ENCODE measurements at places on chromosomes 11 and 22.

DNA sequence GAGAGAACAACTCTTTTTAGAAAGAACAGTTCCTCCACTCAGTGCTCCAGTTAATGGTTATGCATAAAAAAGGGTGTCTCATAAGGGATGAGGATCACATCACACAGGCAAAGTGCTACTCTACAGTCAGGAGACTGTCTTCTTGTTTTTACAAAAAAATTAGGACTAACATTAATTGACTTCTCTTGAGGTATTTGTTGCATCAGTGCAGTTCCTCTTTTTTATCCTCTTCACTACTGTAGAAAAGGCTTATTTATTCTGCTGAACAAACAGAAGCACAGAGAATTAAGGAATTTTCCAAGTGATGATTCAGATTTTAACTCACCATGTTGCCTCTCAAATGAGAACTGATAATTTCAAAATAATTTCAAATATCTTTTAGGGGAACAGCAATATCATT lies 1.9 kb downstream of the MMP8 start:
- DNase-seq = no peak

- no peak for DNase-seq
Observed at GRCh38 chr11:113261709-113262475, 52.5 kb upstream of the TTC12 start.

DNA sequence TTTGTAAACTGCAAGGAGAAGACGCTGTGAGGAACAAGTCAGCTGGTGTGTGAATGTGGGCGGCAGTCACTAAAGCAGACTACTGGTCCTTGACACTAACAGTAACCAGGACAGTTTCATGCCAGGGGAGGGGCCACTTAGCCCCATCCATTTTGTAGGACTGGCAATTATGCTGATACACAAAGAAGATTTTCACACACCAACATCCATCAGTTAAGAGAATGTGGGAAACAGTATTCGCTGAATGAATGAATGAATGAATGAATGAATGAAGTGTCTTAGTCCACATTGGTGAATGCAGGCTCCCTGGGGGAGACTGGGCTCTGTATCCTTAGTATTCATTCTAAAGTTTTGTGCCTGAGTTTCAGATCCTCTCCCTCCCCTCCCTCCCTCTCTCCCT lies 590.4 kb downstream of the BRD1 start:
- no peak for DNase-seq

GRCh38 chr11:10029386-10030121 lies 264.5 kb downstream of the SBF2 start:
- no peak for DNase-seq

GRCh38 chr11:88337987-88338668 lies 592 bp upstream of the CTSC start:
- peak; percentile 67 for DNase-seq

DNA sequence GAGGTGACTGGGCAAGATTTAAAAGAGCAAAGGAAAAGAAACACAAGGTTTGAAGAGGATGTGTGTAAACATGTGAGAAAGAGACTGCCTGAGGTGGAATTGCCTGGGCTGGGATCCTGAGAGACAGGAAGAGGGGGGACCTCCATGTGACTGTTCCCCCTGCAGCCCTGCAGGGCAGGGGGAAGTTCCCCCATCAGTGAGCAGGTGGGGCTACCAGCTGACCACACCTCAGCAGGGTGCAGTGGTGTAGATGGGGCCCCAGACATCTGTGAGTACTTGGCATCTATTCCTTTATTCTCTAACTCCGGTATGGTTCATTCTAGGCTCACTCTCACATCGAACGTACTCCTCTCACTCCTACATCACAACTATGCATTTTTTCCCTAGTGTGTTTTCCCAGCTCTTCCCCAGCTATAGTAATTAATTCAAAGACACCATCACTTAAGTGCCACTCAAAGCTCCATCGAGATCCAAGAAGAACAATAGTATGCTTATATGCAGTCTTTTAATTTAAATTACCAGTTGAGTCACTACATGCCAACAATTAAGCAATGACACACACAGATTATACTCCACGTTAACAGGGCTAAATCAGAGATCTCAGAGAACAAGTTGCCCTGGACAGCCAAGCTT lies 42.7 kb downstream of the LGR4 start:
- no peak for DNase-seq

- no peak for DNase-seq
Observed at GRCh38 chr22:40951795-40952605, 822 bp downstream of the RBX1 start.

DNA sequence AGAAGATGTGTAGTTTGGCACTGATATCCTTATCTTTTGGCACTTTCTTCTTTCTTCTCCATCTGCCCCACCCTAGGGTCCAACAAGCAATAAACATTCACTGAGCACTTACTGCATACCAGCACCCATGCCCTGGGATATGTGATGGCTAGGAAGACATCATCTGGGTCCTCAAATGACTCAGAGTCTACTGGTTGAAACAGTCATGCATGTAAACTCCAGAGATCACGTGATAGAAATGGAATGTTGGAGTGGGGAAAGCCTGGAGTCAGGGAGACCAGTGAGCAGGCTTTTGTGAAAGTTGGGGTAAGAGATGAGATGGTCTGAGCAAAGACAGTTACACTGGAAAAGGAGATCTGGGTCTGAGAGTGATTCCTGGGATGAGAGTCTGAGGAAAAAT lies 724.9 kb upstream of the TENM4 start:
- DNase-seq = no peak

DNA sequence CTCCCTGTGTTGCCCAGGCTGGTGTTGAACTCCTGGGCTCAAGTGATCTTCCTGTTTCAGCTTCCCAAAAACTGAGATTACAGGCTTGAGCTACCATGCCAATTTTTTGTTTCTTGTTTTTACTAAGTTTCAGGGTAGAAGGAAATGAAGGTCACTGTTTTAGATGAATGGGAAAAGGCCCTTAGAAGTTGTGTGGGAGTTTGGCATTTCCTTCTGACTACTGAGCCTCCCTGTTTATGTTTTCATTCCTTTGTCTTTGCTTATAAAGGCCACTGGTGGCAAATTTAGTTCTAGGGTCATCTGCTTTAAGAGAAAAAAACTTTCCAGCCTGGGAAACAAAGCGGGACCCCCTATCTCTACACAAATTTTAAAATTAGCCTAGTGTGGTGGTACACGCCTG lies 22.1 kb downstream of the SRPRA start:
- DNase-seq = no peak

- DNase-seq = peak; percentile 4
Observed at GRCh38 chr11:26331911-26332571, at the start of gene ANO3. TSS of gene ANO3 (plus strand) at chr11:26332130. CDS start at chr11:26332276, 146 bp downstream.

GRCh38 chr11:123431619-123432018 lies 1.6 kb downstream of the GRAMD1B start:
- DNase-seq = no peak

DNA sequence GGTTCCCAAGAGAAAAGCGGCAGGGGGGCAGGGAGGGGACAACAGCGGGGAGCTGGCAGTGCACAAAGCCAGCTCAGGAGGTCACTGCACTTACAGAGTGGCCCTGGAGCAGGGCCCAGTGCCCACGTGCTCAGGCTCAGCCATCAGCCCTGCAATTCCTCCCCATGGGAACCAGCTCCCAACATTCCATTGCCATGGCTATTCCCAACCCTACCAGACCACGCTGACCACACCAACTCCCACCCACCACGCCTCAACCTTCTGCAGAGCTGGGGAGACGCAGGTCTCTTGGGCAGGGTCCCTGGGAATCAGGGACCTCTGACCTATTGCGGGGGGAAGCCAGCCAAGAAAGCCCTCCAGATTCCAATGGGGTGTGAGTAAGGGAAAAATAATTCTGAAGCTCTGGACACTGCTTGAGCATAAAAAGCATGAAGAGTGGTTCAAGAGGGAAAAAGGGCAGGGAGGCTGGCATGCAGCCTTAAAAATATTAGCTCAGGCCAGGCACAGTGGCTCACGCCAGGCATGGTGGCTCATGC lies 38.3 kb upstream of the TFIP11 start:
- DNase-seq = no peak

DNA sequence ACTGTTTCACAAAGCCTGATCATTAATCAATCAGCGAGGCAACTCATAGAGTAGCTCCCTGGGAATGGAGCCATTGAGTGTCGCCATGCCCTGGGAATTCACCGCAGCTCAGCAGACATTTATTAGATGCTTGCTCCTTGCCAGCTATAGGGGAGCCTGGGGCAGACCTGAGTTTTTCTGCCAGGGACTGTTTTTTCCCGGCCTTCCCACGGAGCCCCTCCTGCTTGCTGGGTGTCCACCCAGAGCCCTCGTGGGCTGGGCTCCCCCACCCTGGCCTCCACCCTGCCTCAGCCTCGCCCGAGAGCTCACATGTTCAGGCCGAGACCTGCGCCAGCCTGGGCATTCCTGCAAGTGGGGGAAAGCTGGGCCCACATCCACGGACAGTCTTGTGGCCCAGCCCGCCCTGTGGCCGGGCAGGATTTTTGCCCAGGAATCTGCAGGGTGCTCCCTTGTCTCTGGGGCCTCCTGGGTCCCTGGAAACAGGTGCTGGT lies 64.9 kb downstream of the SMIM38 start:
- DNase-seq = no peak

DNA sequence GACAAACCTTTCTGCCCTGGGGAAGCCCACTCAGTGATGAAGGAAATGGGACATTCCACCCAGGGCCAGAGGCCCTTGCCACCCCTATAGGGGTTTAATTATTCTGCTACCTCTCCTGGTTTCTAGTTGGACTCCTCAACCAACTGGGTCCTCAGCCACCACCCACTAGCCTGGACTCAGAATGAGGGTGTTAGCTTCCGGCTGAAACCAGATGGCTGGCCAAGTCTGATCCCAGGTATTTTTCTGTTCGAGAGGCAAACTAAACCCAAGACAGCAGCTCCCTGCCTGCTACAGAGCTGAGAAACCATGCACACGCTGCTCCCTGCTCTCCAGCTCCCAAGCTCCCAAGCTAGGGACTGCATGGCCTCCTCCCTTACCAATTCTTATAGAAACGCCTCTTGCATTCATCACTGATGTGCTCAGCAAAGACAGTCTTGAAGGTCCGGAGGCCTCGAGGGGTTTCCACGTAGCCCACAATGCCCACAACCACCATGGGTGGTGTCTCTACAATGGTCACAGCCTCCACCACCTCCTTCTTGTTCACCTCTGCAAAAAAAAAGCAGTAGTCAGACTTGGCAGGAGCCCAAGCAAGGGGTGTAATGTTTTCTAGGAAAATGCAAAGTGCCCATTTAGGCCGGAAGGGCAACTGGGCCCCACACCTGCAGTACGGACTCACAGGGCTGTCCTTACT lies 2.2 kb downstream of the RPL3 start:
- DNase-seq = no peak

GRCh38 chr11:124724979-124725718 lies 14.6 kb upstream of the NRGN start:
- DNase-seq = no peak

GRCh38 chr22:36010882-36011281 lies 17.7 kb downstream of the RBFOX2 start:
- DNase-seq = no peak

DNA sequence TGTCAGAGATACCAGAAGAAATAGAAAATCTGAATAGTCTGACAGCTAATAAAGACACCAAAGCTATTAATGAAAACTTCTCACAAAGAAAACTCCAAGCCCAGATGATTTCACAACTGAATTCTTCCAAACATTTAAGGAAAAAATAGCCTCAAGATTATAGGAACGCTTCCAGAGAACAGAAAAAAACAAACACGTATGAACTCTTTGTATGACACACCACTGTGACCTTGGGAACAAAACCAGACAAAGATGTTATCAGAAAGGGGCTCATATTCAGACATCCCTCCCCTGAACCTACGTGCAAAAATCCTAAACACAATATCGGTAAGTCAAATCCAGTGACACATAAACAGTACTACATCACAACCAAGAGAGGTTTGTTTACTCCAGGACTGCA lies 23.5 kb downstream of the CERK start:
- no peak for DNase-seq

GRCh38 chr11:92784331-92784730 lies 185.1 kb upstream of the MTNR1B start:
- DNase-seq = no peak

GRCh38 chr11:15690320-15690719 lies 575.6 kb downstream of the INSC start:
- no peak for DNase-seq

- no peak for DNase-seq
Observed at GRCh38 chr11:117928446-117929141, 608 bp downstream of the TMPRSS13 start.

- no peak for DNase-seq
Observed at GRCh38 chr11:133326849-133327248, 205.5 kb downstream of the OPCML start.

DNA sequence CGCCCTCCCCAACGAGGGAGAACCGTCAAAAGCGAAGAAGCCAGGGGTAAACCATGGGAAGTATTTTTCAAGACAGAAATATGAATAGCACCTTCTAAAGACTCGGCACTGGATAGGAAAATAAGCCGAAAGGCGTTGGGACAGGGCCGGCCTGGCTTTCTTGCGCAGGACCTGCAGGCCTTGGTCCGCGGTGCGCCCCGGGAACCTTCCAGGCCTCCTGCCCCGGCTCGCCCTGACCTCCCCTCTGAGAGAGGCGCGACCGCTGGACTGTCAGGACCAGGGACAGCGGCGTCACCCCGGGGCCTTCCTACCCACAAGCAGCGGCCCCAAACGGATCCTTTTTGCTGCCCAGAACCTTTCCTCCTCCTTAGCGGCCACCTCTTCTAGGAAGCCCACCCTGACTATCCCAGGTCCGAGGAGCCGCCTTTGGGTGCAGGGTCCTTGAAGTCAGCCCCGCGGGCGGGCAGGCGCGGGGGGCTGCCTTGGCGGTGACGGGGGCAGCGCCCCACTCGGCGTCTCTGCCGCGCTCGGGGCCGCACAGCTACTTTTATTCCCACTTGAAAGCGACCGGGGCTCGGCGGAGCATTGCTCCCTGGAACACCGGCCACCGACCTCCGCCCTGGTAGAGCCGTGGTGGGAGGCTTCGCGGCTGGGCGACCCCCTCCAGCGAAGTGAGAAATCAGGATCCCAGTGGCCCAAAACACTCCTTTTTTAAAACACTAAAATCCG lies 650 bp upstream of the MAPK11 start:
- peak; percentile 75 for DNase-seq

DNA sequence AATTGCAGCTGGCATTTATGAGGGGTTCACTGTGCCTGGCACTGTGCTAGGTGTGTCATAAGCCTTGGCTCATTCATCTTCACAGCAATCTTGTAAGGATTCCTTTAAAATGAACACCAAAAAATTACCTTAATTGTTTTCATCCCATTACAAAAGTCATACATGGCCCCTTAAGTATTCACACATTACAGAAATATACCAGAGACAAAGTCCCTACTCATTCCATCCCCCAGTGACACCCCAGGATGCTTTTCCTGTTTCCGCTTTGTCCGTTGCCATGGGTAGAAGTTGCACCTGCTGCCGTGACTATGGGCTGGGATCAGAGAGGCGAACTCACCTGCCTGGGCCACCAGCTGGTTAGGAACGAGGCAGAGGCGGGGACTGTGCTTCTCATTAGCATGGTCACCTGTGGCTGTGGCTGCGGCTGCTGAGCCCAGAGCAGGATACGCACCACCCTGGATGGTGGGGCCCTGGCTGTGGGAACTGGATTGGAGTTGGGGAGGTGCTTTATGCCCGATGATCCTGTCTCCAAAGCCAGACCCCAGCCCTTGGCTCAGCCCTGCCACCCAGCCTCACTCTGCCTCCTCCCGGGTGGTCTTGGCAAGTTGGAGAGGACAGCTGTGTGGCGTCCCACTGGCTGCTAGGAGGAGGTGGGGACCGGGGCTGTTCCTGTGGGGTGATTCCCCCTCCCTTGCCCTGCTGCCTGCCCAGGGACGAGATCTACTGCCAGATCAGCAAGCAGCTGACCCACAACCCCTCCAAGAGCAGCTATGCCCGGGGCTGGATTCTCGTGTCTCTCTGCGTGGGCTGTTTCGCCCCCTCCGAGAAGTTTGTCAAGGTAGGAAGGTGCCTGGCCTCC lies 60.8 kb downstream of the MYO7A start:
- no peak for DNase-seq
